ENCODE measurements at places on chromosomes 3 and 15.

DNA sequence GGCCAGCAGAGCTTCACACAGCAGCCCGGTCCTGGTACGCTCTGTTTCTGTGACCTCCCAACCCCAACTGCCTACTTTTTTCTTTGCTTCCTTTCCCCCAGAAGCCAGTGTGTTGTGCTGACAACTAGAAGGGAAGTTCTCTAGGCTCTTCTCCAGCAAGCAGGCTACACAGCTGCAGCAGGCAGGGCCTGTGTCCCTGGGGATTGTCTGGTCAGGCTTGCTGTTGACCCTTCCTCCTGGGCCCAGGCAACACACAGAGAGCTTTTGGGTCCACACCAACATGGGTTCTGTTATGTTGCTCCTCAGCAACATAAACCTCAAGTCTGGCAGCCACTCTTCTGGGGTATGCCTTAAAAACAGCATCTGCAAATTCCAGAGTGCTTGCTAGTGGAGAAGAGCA, 36.2 kb upstream of the TSPAN3 start:
- DNase-seq: no peak

DNA sequence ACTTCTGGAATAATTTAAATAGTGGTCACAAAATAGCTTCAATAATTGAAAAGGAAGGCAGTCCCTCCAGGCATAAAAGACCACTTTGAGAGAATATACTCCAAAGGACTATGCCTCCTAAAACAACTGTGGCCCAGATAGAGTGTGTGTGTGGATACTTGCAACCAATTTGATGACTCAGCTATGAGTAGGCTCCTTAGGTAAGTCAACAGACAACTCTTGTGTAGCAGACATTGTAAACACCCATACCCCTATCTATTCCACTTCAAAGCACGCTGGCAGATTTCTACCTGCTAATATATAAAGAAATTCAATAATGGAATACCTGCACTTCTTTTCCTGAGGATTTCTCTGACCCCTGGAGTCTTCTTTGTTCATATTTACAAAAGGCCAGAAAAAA, 254.5 kb downstream of the NEK10 start:
- DNase-seq: no peak

DNA sequence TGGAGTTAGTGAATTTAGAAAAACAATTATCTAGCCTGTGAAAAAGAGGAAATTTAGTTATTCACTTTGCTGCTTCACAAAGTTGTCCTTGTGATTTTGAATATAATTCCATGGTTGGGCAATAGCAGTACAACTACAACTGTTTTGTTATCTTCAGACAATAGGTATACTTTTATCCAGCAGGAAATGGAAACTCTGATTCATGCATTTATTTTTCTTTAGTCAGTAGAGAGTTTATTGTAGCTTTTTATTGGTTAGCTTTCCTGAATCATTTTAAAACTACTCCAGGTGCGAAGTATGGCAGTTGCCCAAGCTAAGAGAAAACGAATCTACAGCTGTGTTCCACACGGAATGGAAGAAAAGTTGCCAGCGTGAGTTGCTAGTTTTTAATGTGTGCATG, 80.3 kb downstream of the TM4SF4 start:
- DNase-seq: no peak

- DNase-seq: no peak
Observed at GRCh38 chr15:36691579-36692357, 112.3 kb downstream of the CDIN1 start.

- DNase-seq: no peak
Observed at GRCh38 chr15:79960502-79961212, 10.3 kb downstream of the BCL2A1 start.

DNA sequence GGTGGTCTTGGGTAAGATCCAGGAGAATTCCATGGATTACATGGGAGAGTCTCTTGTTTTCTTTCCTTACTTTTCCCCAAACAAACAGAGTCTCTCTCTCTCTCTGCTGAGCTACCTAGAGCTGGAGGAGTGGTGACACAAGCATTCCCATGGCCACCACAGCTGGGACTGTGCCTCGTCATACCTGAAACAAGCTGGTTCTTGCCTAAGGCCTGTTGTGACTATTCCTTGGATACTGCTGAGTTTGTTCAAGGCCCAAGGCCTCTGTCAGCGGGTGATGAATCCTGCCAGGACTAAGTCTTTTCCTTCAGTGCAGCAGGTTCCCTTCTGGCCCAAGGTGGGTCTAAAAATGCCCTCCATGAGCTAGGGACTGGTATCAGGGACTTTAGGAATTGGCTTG, 378.1 kb upstream of the ZNF385D start:
- DNase-seq: no peak

- no peak for DNase-seq
Observed at GRCh38 chr15:58467121-58467721, 35.4 kb downstream of the LIPC start.

GRCh38 chr15:89441295-89441812, 55.0 kb downstream of the RHCG start:
- no peak for DNase-seq
